ENCODE measurements at places on chromosomes 4 and X.

DNA sequence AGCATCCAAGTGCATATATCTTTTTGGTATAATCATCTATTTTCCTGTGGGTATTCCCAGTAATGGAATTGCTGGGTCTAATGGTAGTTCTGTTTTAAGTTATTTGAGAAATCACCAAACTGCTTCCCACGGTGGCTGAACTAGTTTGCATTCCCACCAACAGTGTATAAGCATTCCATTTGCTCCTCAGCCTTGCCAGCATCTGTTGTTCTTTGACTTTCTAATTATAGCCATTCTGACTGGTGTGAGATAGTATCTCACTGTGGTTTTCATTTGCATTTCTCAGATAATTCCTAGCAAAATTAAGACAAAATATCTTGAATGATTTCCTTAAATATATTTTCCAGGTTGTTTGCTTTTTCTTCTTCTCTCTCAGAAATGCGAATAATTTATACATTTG is 341.1 kb downstream of the GBA3 start:
- DNase-seq, result no peak

DNA sequence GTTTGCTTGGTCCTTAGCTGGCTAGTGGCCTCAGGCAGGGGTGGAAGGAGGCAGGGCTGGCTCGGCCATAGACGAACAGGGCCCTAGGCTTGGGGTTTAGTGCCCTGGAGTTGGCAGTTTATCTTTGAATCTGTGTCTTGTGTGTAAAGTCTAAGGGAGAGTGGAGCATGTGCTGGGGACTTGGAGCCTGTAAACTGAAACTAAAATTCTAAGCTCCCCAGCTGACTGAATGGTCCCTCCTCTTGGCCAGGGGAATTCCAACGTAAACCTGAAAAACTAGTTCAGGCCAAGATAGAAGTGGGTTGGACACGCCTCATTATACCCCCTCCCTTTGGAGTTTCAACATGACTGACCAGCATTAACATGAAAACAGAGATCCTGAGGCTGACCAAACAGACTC is 46.1 kb upstream of the GPR78 start:
- DNase-seq, result no peak

- no peak for DNase-seq
These were observed 5.1 kb downstream of the CD40LG start for GRCh38 chrX:136652822-136653723.

DNA sequence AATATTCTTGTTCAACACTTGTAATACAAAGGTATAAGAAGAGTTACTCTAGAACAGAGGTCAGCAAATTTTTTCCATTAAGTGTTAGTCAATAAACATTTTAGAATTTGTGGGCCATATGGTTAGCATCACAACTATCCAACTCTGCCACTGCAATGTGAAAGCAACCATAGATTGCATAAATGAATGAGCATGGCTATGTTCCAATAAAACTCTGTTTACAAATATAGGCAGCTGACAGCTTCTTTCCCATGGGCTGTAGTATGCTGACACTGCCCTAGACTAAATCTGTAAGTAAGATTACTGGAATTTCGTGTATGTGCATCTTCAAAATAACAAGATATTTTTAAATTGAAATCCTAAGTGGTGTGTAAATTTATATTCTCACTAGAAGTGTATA is 73.7 kb downstream of the GABRA2 start:
- DNase-seq, result no peak

- DNase-seq, result no peak
These were observed 173.5 kb downstream of the ANK2 start for GRCh38 chr4:113223001-113223400.

DNA sequence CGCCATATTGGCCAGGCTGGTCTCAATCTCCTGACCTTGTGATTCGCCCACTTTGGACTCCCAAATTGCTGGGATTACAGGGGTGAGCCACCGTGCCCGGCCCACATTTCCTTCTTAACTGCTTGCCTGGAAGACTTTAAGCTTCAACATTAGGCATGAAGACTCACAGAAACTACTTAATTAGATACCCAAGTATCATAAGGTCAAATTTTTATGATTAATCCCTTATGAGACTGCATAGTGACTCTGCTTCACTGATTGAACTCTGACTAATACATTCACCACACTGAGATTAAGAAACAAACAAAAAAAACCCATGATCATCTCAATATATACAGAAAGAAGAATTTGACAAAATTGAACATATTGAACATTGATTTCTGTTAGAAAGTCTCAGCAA is 87.4 kb upstream of the KCTD8 start:
- no peak for DNase-seq

DNA sequence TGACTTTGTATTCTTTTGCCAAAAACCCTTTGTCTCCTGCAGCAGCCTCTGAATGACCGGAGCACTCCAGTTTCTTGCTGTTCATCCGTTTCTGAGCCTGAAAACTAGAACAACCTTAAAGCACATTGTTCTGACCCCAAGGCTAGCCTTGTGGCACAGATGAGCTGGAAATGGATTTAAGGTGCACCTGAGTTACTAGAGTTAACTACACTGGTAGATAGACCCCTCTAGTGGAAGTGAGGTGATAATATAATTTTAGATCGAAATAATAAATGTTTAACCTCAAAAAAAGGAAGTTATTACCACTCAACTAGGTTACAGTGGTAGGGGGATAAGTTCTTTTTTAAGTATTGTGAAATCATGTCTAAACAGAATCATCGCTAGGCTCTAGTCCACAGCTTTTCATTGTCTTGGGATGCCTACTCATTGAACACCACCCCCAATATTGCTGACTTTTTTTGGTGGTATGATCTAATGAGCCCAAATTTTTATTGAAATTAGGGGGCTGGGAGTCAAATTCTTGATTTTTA is 2.7 kb downstream of the PLS3 start:
- DNase-seq, result no peak

- DNase-seq, result no peak
These were observed 11.7 kb upstream of the TENM3 start for GRCh38 chr4:182231496-182231895.

Data from head of caudate nucleus (tissue), 42 donors.